ENCODE measurements at places on chromosomes 3 and 15.

GRCh38 chr3:161333696-161334095 is 37.6 kb downstream of the SPTSSB start:
- peak; percentile 53 for DNase-seq

- DNase-seq, result no peak
Observed at GRCh38 chr3:182485301-182485700, 308.0 kb upstream of the ATP11B start.

DNA sequence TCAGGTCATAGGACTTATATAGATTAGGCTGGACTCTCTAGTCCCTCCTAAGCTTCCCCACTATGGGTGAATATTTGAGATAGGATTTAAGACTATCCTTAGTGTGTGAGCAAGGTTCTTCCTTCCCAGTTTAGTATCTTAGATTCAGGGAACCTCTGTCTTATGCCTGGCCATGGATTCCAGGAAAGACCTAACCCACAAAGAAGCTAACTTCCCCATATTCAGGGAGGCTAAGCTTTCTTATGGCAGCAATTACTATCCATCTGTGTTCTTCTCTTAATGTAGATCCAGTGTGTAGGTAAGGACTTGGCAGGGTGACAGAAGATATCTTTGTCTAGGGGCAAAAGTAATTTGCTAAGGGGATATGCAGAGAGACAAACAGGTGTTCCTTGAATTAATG is 25.5 kb upstream of the PIK3R4 start:
- no peak for DNase-seq

DNA sequence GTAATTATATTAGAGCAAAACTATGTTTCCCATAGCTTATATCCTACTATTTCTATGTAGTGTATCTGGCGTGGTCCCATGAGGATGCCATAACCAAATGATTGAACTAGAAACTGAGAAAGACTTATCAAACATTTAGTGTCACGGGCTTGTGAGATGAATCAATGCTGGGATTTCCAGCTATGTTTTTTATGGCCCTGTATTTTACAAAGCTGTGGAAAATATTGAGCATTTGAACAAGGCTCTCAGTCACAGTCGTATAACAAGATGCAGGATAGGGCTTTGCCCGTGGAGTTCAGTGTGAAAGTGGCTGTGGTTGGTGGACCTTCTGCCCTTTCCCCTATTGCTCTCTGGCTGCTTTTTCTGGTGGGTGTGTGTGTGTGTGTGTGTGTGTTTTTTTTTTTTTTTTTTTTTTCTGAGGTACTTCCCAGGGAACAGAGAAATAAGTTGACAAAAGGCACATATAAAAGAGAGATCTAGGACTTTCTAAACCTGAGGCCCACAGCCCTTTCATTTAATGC is 60.7 kb downstream of the CACNA1D start:
- no peak for DNase-seq

DNA sequence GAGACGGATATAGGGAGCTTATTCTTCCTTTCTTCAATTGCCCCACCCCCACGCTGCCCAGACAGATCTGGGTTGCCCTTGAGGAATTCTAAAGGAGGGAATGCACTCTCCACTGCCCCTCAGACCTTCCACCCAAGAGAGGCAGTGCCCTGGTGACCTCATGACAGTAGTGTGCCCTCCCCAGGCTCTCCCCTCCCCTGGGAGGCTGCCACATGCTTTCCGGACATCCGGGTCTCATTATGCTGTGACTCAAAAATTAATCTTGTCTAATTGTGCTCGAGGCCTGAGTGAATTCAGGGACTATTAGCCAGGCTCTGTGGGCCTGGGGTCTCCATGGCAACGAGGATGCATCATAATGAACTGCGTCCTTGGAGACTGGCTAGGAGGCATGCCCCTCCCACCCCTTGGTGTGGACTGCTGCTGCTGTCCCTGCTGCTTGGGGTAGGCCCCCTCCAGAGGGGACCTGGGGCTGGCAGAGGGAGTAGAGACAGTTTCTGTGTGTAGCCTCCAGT is 20.8 kb downstream of the CORO2B start:
- no peak for DNase-seq

Measured in lower lobe of right lung (tissue), 2 donors.